Activated CD4-positive, alpha-beta T cell treated with anti-CD3 and anti-CD28 coated beads, Interleukin-2, amount 10 ng/mL, durations not matched to agents 7 days and 5 days (primary cell): ENCODE measurements at places on chromosomes 6 and 20. TPM values are rescaled to one million over a fixed set of nuclear protein-coding genes. Genes with fewer than 3 reads are reported as not detected.

RNF144B gene
- 1.3 TPM for total RNA-seq

MAFB gene
- not detected for total RNA-seq

TFB1M gene
- 26.5 TPM for total RNA-seq

YTHDF1 gene
- total RNA-seq = 41.3 TPM

HUS1B gene
- 1.5 TPM for total RNA-seq

AGPAT1 gene
- 52.0 TPM for total RNA-seq

KIFC1 gene
- 167 TPM for total RNA-seq

HLA-DPA1 gene
- 26.2 TPM for total RNA-seq

CCN6 gene
- total RNA-seq = not detected

SYCP2 gene
- 7.6 TPM for total RNA-seq

TRERF1 gene
- total RNA-seq = 20.3 TPM

TREM2 gene
- not detected for total RNA-seq

SLC22A7 gene
- not detected for total RNA-seq

L3MBTL1 gene
- 6.7 TPM for total RNA-seq

NOTCH4 gene
- 0.27 TPM for total RNA-seq

HLA-G gene
- total RNA-seq = 1.3 TPM

KHDC1 gene
- total RNA-seq = 5.0 TPM

FABP7 gene
- not detected for total RNA-seq

TMEM170B gene
- total RNA-seq = 0.82 TPM

PABPC1L gene
- total RNA-seq = 60.6 TPM

SAMD3 gene
- total RNA-seq = 50.9 TPM

TUBB1 gene
- total RNA-seq = not detected

MICB gene
- 54.2 TPM for total RNA-seq

HCRTR2 gene
- total RNA-seq = not detected

WFDC5 gene
- not detected for total RNA-seq

PLAGL2 gene
- total RNA-seq = 25.6 TPM

EYS gene
- total RNA-seq = not detected

POLR3F gene
- total RNA-seq = 8.1 TPM

ZNF311 gene
- 0.65 TPM for total RNA-seq

UNC5CL gene
- total RNA-seq = 1.1 TPM

COL11A2 gene
- total RNA-seq = 1.3 TPM

SLC4A11 gene
- 0.77 TPM for total RNA-seq

SIRPG gene
- total RNA-seq = 82.6 TPM

VGLL2 gene
- not detected for total RNA-seq
